T-helper 17 cell (primary cell): ENCODE measurements at places on chromosomes 16 and 17. TPM values are rescaled to one million over a fixed set of nuclear protein-coding genes. Genes with fewer than 3 reads are reported as not detected.

DNA sequence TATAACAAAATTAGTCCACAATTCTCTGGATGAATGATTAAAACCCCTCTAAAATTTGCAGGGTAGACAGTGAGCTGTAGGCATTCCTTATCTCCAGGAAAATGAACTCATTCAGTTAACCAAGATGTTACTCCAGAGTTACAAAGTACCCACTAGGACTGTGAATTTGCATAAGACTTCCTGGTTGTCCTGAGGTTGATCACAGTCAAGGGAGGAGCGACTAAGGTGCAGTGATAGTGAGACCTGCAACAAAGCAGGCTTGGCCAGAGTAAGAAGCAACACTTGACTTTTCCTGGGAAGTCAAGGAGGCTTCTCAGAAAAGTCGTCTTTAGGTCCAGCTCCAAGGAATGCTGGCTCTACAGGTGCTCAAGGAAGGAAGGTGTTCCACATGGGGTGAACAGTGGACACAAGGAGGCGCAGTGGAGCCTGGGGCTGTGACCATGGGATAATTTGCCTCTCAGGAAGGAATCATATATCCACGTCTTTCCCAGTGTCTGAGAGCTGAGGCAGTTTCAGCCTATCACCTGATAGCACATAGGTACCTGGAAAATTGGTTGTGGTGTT, 821.1 kb upstream of the EEF2KMT start:
- H3K27me3 ChIP-seq, result no peaks in the 10 kb centered on the region
- no peak for DNase-seq
- no peaks in the 10 kb centered on the region for H3K36me3 ChIP-seq
- H3K27ac ChIP-seq, result no peak overlapping the region
- no peak overlapping the region for H3K4me3 ChIP-seq

- H3K36me3 ChIP-seq, result peaks cover 5% of the 10 kb centered on the region
- peak; percentile 28 for DNase-seq
- H3K27me3 ChIP-seq, result no peaks in the 10 kb centered on the region
- H3K4me1 ChIP-seq, result peaks cover 57% of the 10 kb centered on the region
Observed at GRCh38 chr16:17469741-17470181, 999 bp downstream of the XYLT1 start.

- no peaks in the 10 kb centered on the region for H3K4me1 ChIP-seq
- no peaks in the 10 kb centered on the region for H3K36me3 ChIP-seq
- H3K4me3 ChIP-seq, result no peak overlapping the region
- H3K27ac ChIP-seq, result no peak overlapping the region
- no peaks in the 10 kb centered on the region for H3K27me3 ChIP-seq
Observed at GRCh38 chr17:22600644-22601298, 908.4 kb downstream of the KCNJ18 start.

GRCh38 chr16:31130899-31131298, 4.6 kb downstream of the PRSS8 start:
- H3K36me3 ChIP-seq, result no peaks in the 10 kb centered on the region
- H3K4me1 ChIP-seq, result peaks cover 4% of the 10 kb centered on the region
- no peaks in the 10 kb centered on the region for H3K27me3 ChIP-seq
- DNase-seq, result no peak

Gene TBC1D3E
- not detected for total RNA-seq

- H3K27me3 ChIP-seq, result no peaks in the 10 kb centered on the region
- no peak overlapping the region for H3K4me3 ChIP-seq
- no peaks in the 10 kb centered on the region for H3K36me3 ChIP-seq
- no peak for DNase-seq
- peaks cover 40% of the 10 kb centered on the region for H3K4me1 ChIP-seq
- peak overlapping the region; percentile 98 for H3K27ac ChIP-seq
Observed at GRCh38 chr17:68288375-68288774, 2.6 kb downstream of the SLC16A6 start.

DNA sequence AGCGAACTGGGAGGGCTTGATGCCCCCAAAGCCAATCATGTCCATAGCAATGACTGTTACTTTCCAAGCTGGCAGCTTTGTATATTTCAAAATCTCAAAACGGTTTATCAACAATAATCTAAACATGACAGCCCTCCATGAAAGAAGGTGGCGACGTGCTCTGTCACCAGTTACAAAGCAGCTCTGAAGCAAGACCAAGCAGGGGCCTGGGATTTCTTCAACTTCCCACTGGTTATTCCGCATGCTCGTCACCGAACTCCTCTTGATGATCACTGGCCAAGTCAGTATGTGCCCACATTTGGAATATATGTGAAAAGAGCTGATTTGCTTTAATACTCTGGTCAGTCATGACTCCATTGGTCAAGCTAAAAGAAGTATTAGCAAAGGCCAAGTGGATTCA, 175.6 kb downstream of the VPS53 start:
- no peaks in the 10 kb centered on the region for H3K27me3 ChIP-seq
- peaks cover 7% of the 10 kb centered on the region for H3K36me3 ChIP-seq
- no peak for DNase-seq
- H3K4me3 ChIP-seq, result no peak overlapping the region
- no peak overlapping the region for H3K27ac ChIP-seq

Gene DYNLRB2
- not detected for total RNA-seq

Gene ITGB3
- total RNA-seq, result 283 TPM

Gene MNT
- total RNA-seq, result 110 TPM

Gene BCAR1
- not detected for total RNA-seq
